Lower lobe of right lung (tissue), 2 donors: ENCODE measurements at places on chromosomes 16 and 17. TPM values are rescaled to one million over a fixed set of nuclear protein-coding genes. Genes with fewer than 3 reads are reported as not detected.
A peak's percentile ranks its signal among the peaks of the same experiment; 100 is the strongest.

DNA sequence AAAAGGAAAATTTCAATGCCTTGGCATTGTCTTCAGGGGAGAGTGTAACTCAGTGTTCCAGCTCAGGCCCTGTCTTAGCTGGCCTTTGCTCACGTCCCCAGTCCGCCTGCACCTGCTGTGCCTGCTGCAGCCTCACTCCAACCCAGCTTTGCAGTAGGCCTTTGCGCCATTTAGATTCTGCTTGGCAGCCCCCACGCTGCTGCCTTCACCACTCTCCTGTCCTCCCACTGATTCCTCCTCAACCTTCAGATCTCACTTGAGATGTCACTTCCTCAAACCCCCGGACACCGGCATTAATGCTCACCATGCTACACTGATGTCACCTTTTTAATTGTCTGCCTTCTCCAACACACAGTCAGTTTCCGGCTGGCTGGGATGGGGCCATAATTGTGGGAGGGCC is 166.2 kb downstream of the SHISA9 start:
- no peak overlapping the region for H3K4me3 ChIP-seq
- no peak for DNase-seq
- no peaks in the 10 kb centered on the region for H3K36me3 ChIP-seq
- H3K27me3 ChIP-seq: peaks cover 4% of the 10 kb centered on the region

DNA sequence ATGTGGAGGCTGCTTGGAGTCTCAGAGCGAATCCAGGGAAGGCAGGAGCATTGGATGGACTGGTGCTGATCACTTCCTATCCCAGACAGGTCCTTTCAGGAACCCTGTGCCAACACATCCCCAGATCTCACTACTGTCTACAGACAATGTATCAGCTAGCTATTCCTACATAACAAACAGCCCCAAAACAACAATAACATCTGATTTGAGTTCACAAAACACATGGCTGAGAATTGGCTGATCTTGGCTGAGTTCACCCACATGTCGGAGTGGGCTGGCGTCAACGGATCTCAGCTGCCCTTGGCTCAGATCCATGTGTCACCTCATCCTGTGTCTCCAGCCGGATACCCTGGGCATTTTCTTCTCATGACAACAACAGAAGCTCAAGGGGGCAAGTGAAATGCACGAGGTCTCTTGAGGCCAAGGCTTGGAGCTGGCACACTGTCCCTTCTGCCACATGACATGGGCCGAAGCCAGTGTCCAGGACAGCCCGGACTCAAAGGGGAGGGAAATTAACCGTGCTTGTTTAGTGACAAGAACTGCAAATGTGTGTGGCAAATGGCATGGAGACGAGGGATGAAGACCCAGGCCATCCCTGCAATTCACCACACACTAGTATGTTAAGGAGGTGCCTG is 18.7 kb downstream of the SNX20 start:
- H3K36me3 ChIP-seq: no peaks in the 10 kb centered on the region
- H3K4me3 ChIP-seq: no peak overlapping the region
- peaks cover 7% of the 10 kb centered on the region for H3K4me1 ChIP-seq
- no peak overlapping the region for H3K27ac ChIP-seq
- no peak for DNase-seq

DNA sequence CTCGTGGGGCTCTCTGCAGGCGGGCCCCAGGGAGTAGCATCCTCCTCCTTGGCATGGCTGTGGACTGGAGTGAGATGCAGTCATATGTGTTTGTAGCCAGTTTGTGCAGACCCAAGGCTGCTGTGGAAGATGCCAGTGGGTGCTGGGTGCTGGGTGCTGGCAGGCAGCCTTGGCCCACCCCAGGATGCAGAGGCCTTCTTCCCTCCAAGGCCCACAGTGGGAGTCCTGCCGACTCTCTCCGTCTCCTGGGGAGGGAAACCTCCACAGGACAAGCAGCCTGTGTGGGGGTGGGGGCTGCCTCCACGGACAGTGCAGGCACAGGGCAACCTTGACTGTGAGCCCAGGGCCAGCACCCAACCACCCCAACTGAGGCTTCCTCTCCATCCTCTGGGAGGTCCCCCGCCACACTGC is 13.8 kb upstream of the TMEM92 start:
- DNase-seq: peak; percentile 9
- H3K4me1 ChIP-seq: peaks cover 16% of the 10 kb centered on the region
- no peak overlapping the region for H3K27ac ChIP-seq
- no peaks in the 10 kb centered on the region for H3K36me3 ChIP-seq

DNA sequence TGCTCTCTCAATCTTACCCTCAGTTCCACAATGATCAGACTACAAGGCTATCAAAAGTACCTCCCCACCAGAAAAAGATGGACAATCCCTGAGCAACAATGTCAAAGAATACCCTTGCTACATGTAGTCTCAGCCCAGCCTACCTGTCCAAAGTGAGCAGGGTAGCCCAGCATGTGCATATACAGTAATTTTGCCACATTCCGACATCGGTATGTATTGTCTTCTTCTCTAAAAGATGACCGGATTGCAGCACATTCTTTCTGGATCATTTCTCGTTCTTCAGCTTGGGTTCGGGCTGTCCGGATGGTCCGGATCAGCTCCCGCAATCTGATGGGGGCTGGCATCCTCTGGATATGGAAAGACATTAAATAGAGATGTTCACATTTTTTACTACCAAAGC is 19.5 kb downstream of the AP1G1 start:
- DNase-seq: no peak
- H3K27ac ChIP-seq: no peak overlapping the region
- no peak overlapping the region for H3K4me3 ChIP-seq

Gene DYNC1LI2
- 114 TPM for total RNA-seq

Gene RGS9
- 7.9 TPM for total RNA-seq
